ENCODE measurements at places on chromosomes 7 and 10.

GRCh38 chr7:29453021-29453420, 110.6 kb upstream of the PRR15 start:
- DNase-seq = no peak

DNA sequence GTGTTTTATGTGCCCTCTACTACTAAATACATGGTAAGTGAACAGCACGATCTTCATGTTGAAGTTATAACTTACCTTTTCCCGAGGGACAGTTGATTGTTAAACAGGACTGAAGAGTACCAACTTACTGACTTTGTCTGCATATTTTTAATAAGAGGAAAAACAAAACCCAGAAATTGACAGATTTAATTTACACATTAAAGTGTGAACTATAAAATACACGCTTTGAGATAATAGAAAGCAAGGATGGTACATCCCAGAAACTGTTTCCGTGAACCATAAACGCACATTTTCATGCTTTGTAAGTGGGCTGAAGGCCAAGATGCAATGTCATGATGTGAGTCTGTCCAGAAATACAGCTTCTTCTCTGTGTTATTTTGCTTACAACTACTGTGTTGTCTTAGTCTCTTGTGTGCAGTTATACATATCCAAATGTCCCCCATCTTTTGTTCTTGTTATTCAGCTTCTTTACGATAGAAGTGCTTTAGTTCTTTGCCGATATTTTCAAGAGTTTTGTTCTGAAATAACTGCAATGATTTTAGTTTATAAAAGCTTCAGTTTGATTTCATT, 190.1 kb downstream of the MLLT10 start:
- no peak for DNase-seq

DNA sequence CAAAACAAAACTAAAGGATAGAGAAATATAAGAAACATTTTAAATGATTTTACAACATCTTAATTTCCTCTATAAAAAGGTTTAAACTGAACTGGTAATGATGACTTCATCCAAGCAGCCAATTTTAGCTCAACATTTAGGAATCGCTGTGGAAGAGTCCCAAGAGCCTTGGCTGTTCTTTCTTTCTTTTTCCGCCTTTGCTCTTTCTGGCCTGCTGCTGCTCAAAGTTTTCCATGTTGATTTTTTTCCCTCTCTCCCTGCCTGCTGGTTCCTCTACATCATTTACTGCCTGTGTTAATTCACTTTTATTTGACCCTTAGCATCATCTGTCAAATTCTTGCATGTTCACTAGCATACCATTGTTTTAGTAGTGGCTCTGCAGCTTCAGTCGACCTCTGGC, 146.9 kb downstream of the EVX1 start:
- no peak for DNase-seq

- no peak for DNase-seq
These were observed 143.2 kb upstream of the PRSS1 start for GRCh38 chr7:142606081-142606480.

DNA sequence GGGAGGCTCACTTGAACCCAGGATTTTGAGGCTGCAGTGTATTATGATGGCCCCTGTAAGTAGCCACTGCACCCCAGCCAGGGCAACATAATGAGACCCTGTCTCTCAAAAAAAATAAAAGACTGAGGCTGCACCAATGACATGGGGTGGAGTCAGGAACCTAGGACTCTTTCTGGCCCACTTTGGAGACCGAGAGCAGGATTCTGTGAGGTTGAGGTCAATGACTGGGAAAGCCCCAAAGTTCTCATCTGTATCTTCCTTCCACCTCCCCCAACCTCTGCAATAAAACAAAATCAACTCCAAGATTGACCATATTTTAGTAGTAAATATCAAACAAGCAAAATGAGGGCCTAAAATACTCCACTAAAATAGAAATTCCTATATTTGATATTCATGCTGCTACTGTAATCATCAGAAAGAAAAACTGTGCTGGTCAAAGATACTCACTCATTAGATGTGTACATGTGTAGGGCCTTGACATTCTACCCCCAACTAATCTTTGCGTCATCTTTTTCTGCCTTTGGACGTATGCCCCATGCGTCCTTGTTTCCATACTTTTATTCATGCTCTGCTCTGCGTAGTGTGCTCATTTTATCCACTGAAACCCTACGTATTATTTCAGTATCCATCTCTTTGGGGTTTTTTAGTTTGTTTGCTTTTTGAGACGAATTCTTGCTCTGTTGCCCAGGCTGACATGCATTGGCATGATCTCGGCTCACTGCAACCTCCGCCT, 23.8 kb downstream of the WBP1L start:
- DNase-seq = no peak

GRCh38 chr10:9096288-9096687, 1041.8 kb downstream of the GATA3 start:
- DNase-seq = no peak
